ENCODE measurements at places on chromosomes 2 and 18.
A peak's percentile ranks its signal among the peaks of the same experiment; 100 is the strongest.

DNA sequence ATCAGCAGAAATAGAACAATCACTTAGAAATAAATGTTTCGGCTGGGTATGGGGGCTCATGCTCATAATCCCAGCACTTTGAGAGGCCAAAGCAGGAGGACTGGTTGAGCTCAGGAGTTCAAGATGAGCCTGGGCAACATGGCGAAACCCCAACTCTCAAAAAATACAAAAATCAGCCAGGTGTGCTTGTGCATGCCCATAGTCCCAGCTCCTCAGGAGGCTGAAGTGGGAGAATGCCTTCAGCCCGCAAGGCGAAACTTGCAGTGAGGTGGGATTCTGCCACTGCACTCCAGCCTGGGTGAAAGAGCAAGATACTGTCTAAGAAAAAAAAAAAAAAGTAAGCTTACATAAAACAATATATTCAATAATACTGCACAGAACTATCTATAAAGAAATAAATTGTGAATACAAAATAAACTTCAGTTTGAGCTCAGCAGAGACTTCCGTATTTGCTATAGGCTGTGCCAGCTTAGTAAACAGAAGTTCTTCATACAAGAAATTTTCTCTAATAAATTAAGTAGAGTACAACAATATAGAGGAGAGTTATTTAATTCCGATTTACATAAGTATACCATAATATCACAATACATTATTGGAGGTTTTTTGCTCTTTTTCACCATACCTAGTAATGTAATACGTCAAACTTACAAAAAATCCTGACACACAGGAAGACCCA, 43.6 kb downstream of the SRBD1 start:
- no peak for DNase-seq

DNA sequence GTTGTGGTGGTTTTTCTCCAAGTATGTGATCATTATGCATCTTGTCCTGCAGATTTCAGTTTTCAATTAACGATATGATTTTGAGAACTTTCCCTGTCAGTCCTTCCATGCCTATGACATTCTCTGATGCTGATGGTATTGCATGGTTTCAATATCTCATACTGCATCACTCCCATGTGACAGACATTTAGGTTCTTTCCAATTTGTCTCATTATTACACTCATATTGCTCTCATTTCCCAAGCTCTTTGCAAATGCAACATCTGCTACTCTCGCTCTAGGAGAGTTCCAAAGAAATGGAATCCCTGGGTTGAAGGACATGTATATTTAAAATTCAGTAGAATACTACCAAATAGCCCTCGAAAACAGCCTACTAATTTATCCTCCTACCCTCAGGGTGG, 125.5 kb downstream of the MARCHF4 start:
- no peak for DNase-seq

DNA sequence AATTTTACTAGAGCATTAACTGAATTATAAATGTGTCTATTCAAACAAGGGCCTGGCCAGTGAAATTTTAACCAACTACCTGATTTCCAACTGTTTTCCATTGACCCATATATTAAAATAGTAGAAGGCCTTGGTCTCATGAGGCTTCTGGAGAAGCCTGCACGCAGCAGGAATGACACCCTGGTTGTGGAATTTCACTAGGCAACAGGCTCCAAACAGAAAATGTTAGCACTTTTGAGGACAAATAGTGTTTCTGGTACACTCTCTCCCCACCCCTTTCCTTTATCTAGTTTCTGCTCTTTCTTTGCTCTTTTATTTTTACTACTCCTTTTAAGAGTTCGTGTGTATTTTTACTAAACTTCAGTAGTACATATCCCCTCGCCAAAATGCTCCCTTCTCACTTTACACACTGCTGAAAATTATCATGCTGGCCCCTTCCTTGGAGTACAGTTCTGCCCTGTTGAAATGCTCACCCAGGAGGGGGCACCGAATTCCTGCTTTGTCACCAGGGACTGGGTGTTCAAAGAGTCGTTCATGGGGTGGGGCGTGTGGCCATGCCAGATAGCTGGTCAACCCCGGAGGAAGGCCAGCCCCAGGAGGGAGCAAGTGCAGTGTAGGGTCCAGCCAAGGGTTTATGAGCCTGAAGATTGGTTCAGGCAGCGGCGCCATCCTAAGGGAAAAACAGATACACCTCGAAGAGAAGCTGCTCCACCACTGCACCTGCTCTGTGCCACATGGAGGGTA, 22.1 kb upstream of the COL6A3 start:
- DNase-seq, result peak; percentile 95

GRCh38 chr2:43128559-43128955, 97.8 kb downstream of the ZFP36L2 start:
- no peak for DNase-seq

GRCh38 chr2:7899923-7900322, 781.9 kb upstream of the ID2 start:
- DNase-seq, result no peak

DNA sequence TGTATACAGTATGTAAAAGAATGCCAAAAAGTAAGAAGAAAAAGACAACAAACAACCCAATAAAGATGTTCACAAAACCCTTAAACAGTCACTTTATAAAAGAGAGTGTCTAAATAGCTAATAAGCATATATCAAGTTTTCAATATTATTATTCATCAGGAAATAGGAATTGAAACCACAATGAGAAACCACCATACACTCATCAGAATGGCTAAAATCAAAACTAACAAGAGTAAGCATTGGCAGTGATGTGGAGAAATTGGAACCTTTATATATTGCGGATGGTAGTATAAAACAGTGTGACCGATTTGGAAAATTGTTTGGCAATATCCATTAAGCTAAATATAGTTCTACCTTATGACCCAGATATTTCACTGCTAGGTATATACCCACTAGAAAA, 20.5 kb upstream of the TGFA start:
- no peak for DNase-seq

- DNase-seq, result no peak
Measured at GRCh38 chr2:173051463-173052215, 24.0 kb upstream of the MAP3K20 start.

GRCh38 chr2:43343573-43344304, 117.3 kb upstream of the ZFP36L2 start:
- DNase-seq, result peak; percentile 88

- no peak for DNase-seq
Measured at GRCh38 chr2:181575650-181576025, 81.3 kb downstream of the CERKL start.

DNA sequence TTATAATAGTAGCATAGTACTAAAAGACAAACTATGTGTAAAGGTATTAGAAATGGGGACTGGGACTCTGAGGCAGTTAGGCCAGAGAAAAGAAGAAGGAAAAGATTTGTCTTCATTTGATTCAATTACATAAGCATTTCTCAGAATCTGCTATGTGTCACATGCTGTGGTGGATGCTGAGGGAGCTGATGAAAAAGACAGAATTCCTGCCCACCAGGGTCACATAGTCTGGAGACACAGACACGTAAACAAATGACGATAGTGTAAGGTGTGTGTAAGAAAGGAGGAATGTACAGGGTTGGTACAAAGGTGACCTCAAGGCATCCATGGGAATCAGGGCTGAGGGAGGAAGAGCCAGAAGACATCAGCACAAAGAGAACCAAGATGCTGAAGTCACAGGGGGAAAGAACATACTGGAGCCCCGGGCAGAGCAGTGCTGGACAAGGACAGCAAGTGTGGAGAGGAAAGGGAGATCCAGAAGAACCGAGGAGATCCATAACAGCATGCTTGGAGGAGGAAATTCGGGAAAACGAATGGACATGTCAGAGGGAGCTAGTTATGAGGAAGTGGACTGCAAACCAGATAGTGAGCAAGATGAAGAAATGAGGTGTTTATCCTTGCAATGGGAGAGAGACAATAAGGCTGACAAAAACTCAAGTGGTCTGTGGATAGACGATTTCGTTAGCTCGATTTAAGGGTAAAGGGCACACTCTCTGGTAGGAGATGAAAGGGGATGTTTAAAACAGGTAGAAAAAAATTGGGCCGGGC, 1.2 kb upstream of the MAPRE3 start:
- DNase-seq, result peak; percentile 38

GRCh38 chr2:35410431-35411061, 945.0 kb upstream of the CRIM1 start:
- DNase-seq, result peak; percentile 63

DNA sequence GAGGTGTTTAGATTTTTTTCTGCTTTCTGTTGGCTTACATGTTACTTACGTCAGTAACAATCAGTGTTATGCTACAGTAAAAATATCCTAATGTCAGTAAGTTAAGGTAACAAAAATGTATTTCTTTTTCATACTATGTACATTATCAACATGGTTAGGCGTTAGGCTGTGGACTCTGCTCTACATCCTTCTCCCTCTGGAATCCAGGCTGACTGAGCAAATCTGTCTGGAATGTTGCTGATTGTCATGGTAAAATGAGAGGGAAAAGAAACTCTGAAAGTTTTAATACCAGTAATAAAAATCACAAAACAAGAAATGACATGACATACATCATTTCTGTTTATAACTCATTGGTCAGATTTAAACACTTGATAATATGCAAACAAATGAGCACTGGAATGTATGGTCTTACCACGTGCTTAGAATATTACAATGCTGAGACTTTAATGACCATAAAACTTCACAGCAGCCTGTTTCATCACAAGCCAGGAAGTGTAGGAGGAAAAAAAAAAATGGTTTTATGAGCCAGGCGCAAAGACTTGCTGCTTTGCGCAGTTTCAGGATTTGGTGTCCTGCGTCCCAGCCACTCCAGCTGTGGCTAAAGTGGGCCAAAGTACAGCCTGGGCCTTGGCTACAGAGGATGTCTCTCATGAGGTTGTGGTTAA, 252.4 kb downstream of the FSIP2 start:
- peak; percentile 2 for DNase-seq

Measured in GM23248 (cell line).